Stimulated activated CD8-positive, alpha-beta memory T cell treated with anti-CD3 and anti-CD28 coated beads, Interleukin-7, amount 100 ng/mL, for 24 hours (primary cell): ENCODE measurements at places on chromosomes 6 and 20.

- no peak for DNase-seq
Observed at GRCh38 chr20:58982406-58983114, 1.5 kb downstream of the NELFCD start.

DNA sequence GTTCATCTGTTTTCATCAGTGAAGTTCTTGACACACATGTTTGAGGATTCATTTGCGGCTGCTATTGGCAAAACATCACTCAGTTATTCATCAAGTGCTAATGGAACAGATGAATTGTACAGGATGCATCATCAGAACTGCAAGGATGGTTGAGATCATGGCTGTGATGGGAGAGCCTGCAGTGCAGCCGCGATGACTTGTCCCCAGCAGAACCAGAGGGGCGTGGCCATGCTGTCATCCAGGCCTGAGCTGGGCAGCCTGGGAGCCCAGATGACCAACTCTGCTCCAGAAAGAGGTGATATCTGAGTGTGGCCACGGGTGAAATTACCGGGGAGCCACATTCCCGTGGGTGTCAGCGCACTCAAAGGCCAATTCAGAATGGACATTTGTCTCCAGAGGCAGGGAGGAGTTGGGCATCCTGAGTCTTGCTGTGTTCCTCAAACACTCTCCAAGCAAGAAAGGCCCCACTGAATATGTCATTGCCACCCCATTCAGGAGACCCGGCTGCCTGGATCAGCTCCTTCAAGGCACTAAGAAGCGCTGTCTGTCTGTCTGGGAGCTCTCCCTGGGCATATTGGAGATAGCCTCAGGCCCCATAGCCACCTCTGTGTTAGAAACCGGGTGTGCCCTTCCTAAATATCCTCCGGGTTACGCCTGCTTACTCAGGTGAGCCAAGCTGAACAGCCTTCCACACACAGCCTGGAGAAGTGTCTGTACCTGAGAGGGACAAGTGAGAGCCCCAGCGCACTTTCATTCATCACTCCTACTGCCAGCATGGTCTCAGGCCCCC, 66.7 kb downstream of the SYNDIG1 start:
- no peak for DNase-seq

DNA sequence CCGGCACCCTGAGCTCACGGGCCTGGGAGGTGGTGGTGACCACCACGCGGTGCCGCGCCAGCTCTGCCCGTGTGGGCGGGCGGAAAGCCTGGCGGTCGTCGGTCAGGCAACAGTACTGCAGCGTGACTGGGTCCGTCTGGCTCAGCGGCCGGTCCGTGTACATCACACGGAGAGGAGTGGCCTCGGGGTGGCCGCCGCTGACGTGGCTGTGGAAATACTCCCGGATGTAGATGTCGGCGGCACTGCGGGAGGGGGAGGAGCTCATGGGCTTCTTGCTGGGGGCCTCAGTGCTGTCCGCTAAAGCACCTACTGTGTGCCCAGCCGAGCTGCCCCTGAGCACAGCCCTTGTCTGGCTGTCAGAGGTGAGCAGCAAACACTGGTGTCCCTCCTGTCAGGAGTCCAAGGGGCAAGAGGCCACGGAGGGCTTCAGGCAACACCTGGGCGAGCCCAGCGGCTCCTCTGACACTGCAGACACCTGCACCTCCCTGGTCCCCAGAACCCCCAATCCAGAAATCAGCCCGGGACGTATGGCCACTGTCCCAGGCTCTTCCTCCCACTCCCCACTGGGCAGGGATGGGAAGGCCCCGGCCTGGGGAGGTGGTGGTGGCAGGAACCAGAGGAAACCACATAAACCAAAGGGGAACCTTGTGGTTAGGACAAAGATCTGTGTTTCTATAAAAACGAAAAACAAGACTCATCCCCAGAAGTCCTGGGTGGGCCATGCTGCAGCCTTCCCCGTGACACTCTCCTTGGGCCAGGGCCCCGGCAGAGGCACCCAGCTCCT, 6.5 kb downstream of the HELZ2 start:
- DNase-seq = no peak

GRCh38 chr6:29147074-29147473, 23.6 kb upstream of the OR2J2 start:
- DNase-seq = no peak

- no peak for DNase-seq
Observed at GRCh38 chr6:30530014-30530413, 26.3 kb downstream of the GNL1 start.
